ENCODE measurements at places on chromosomes 5 and 9. TPM values are rescaled to one million over a fixed set of nuclear protein-coding genes. Genes with fewer than 3 reads are reported as not detected.

Gene NKD2
- total RNA-seq, result 0.17 TPM

Gene CHSY3
- total RNA-seq, result not detected

Gene LAMC3
- 0.66 TPM for total RNA-seq

Gene CARD9
- total RNA-seq, result 0.64 TPM

Gene TERT
- 0.55 TPM for total RNA-seq

Gene PRDM9
- total RNA-seq, result not detected

Gene EGR1
- 5.7 TPM for total RNA-seq

Gene PAXX
- 67.8 TPM for total RNA-seq

DNA sequence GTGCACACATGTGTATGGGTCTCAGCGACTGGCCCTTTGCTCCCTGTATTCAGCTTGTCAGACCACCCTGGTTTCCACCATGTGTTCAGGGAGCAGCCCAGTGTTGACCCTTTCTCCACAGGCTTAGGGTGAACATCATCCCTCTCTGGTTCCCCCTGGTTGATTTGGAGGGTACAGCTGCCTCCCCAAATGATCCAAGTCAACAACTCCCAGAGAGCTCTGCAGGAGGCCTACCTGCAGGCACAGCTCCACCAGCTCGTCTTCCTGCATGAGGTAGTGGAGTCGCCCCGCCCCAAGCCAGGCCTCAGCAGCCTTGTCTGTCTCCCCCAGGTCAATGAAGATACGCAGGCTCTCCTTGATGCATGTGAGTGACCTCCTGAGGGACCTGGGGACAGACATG, 50.5 kb downstream of the SH3TC2 start:
- DNase-seq, result no peak

DNA sequence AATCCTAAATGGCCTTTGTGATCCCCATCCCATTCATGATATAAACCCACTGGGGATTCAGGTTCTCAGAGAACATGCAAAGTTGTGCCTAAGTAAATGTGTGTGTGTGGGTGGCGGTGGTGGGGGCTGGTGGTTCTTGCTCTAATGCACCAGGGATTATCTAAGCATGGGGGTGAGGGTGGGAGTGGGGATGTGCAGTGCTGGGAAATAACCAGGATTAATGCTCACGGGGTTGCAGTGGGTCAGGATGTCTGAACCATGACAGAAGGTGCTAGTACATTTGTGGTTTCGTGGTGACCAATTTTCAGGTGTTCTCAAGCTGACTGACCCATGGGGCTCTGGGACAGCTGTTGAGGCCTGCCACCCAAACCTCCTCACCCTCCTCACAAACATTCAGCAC, 101.0 kb downstream of the ZNF608 start:
- DNase-seq, result no peak

DNA sequence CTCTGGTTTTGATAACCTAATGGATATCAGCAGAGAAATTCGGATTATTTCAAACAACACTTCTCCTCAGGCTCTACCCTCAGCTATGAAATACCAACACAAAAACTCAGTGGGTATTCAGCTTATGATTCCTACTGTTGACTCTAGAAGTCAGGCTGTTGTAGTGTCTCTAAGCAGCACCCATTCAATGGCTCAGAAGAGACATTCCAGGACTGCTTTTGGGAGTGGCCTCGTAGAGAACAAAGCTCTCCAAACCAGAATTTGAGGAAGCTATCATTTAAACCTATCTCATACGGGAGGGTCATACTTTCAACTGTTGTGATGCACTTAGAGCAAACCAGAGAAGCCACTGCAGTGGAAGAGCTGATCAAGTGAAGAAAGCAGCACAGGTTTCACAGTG, 34.1 kb downstream of the ETF1 start:
- DNase-seq, result no peak

- DNase-seq, result no peak
Measured at GRCh38 chr9:120386390-120387131, 193.4 kb downstream of the CDK5RAP2 start.

DNA sequence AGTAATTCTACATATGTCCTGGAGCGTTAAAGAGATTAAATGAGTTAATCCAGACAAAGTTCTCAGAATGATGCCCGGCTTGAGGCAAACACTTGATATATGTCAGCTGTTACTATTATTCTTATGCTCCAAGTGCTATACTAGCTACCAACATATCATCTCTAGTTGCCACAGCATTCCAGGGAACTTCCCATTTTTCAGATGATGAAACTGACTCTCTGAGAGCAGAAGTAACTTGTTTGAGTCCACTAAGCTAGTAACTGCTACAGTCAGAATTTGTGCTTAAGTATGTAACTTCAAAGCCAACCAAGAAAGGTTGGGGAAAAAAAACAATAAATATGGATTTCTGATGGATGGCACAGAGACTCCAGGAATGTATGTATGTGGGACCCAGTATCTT, 98.1 kb downstream of the CDK5RAP2 start:
- DNase-seq, result peak; percentile 11

DNA sequence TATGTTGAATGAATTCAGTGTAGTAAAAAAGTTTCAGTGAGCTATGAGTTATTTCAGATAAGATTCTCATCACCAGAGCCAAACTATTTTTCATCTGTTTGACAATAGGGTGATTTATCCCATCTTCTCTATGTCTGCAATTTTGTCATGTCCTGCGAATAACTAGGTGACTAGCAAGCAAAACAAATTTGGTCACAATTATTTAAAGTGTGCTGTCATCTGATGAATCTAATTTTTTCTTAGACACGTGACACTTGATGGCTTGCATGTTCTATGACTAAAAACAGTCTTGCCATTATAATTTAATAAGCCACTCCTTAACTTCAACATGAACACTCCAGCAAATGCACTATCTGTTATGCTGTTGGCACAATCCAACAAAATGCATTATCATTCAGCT, 35.0 kb downstream of the FEM1C start:
- DNase-seq, result no peak

DNA sequence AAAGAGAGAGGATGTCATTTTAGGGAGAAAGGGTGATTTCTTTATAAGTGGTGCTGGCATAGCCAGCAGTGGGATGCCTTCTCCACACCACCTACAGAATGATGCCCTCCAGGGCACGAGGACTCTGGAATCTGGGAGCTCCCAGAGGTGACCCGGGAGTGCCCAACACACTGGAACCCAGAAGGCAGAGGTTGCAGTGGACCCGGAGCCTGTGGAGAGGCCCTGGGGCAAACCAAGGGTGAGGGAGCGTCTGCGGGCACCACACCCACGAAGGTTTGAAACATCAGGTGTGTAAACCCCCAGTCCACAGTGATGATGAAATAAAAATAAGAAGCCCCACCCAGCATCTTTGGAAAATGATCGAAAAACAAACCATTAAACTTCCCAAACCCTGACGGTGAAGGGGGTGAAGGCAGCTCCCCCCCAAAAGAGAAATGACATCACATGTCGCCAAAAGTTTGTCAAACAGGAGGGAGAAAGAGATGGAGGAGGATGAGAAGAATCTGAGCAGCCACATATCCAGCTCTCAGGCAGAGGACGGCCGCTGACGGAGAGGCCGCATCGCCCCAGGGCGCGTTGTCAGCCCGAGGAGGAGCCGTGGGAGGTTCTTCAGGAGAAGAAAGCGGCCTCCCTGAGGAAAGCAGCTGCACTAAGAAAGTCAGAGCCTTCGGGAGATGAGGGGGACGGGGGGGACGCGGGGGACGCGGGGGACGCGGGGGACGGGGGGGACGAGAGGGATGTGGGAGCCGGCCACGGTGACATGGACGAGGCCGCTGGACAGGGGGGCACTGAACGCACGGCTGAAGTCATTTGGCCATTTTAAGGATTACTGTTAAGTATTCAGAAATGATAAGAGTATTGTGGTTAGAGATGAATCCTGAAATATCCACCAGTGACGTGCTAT, 43.1 kb upstream of the NSMF start:
- no peak for DNase-seq

GRCh38 chr9:78234810-78235209, 1.1 kb upstream of the CEP78 start:
- DNase-seq, result no peak

GRCh38 chr5:150836703-150837102, 9.6 kb upstream of the IRGM start:
- no peak for DNase-seq

GRCh38 chr9:36102742-36103495, 33.6 kb upstream of the GLIPR2 start:
- DNase-seq, result peak; percentile 90
